MCF 10A (cell line): ENCODE measurements at places on chromosomes 5 and 9. TPM values are rescaled to one million over a fixed set of nuclear protein-coding genes. Genes with fewer than 3 reads are reported as not detected.

- H3K4me1 ChIP-seq: peaks cover 33% of the 10 kb centered on the region
- DNase-seq: no peak
- H3K4me3 ChIP-seq: no peak overlapping the region
- peaks cover 14% of the 10 kb centered on the region for H3K36me3 ChIP-seq
Measured at GRCh38 chr5:107654827-107655226, 15.9 kb downstream of the EFNA5 start.

GRCh38 chr5:180208435-180209081, 453 bp downstream of the RASGEF1C start:
- no peak for DNase-seq
- peaks cover 12% of the 10 kb centered on the region for H3K27me3 ChIP-seq
- no peak overlapping the region for H3K27ac ChIP-seq
- H3K4me1 ChIP-seq: peaks cover 12% of the 10 kb centered on the region
- H3K4me3 ChIP-seq: peak overlapping the region; percentile 65

DNA sequence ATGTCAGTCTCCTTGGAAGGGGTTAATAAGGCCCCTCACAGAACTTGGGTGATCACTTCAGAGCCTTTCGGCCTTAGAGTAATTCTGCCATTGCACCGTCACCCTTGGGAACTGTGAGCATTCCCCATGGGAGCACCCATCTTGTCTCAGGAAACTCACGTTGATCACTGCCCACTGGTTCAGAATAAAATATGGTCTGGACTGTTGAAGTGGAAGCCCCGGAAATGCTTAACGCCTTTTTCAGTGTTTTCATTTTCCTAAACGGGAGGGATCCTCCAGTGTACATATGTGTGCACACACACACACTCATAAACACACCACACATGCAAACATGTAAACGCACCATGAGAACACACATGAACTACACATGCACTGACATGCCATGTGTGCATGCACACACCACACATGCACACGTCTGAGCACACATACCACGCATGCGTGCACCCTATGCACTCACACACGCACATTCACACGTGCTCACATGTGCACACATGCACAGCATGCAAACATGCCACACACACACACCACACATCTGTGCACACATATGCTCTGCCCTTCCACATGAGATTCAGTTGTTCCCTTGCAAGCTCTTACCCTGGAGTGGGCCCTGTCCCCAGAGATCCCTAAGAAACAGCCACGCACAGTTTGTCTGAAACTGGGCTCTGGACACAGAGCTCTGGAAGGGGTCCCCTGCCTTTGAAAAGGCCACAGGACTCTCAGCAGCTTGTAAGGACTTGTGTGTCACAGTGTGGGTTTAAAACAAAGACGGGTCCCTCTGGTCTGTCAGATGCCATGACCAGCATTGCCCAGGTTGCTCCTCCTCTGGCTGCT, 17.0 kb downstream of the MRPL36 start:
- no peak overlapping the region for H3K27ac ChIP-seq
- no peaks in the 10 kb centered on the region for H3K4me1 ChIP-seq
- DNase-seq: no peak
- no peaks in the 10 kb centered on the region for H3K27me3 ChIP-seq
- no peak overlapping the region for H3K4me3 ChIP-seq

DNA sequence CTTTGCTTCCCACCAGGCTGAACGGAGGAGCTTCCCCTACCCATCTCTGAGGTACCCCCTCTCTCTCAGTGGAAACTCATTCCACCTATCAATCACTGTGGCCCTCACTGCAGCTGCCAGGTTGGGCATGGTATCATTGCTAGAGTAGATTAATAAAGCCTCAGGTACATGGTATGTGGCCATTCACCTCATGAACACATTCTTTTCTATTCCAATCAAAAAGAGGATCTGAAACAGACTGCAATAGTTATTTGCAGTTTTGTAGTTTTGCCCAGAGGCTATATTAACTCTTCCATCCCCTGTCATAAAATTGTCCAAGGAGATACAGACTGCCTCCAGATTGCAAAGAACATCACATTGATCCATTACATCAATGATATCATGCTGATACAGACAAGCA, 85.8 kb upstream of the MVB12B start:
- no peaks in the 10 kb centered on the region for H3K4me1 ChIP-seq
- peaks cover 8% of the 10 kb centered on the region for H3K36me3 ChIP-seq
- no peak overlapping the region for H3K27ac ChIP-seq
- H3K4me3 ChIP-seq: no peak overlapping the region

- no peaks in the 10 kb centered on the region for H3K27me3 ChIP-seq
- peaks cover 53% of the 10 kb centered on the region for H3K4me1 ChIP-seq
- H3K36me3 ChIP-seq: peaks cover 6% of the 10 kb centered on the region
Measured at GRCh38 chr5:146041180-146041789, 64.1 kb downstream of the PLAC8L1 start.

GRCh38 chr5:10293907-10294662, 13.6 kb downstream of the CMBL start:
- peaks cover 17% of the 10 kb centered on the region for H3K4me1 ChIP-seq
- peak overlapping the region; percentile 10 for H3K27ac ChIP-seq
- no peaks in the 10 kb centered on the region for H3K27me3 ChIP-seq
- peaks cover 48% of the 10 kb centered on the region for H3K36me3 ChIP-seq

- H3K4me1 ChIP-seq: peaks cover 8% of the 10 kb centered on the region
- no peak overlapping the region for H3K4me3 ChIP-seq
- DNase-seq: peak; percentile 32
- H3K27ac ChIP-seq: no peak overlapping the region
- no peaks in the 10 kb centered on the region for H3K36me3 ChIP-seq
- H3K27me3 ChIP-seq: no peaks in the 10 kb centered on the region
Measured at GRCh38 chr9:121906074-121906870, 186.8 kb downstream of the TTLL11 start.

- H3K27ac ChIP-seq: no peak overlapping the region
- no peaks in the 10 kb centered on the region for H3K27me3 ChIP-seq
- no peaks in the 10 kb centered on the region for H3K36me3 ChIP-seq
- H3K4me1 ChIP-seq: peaks cover 7% of the 10 kb centered on the region
- DNase-seq: no peak
Measured at GRCh38 chr9:28921857-28922500, 1348.7 kb upstream of the C9orf72 start.

- H3K4me3 ChIP-seq: no peak overlapping the region
- H3K27ac ChIP-seq: no peak overlapping the region
- peaks cover 8% of the 10 kb centered on the region for H3K4me1 ChIP-seq
- DNase-seq: no peak
Measured at GRCh38 chr9:89449261-89449671, 48.6 kb downstream of the SEMA4D start.

DNA sequence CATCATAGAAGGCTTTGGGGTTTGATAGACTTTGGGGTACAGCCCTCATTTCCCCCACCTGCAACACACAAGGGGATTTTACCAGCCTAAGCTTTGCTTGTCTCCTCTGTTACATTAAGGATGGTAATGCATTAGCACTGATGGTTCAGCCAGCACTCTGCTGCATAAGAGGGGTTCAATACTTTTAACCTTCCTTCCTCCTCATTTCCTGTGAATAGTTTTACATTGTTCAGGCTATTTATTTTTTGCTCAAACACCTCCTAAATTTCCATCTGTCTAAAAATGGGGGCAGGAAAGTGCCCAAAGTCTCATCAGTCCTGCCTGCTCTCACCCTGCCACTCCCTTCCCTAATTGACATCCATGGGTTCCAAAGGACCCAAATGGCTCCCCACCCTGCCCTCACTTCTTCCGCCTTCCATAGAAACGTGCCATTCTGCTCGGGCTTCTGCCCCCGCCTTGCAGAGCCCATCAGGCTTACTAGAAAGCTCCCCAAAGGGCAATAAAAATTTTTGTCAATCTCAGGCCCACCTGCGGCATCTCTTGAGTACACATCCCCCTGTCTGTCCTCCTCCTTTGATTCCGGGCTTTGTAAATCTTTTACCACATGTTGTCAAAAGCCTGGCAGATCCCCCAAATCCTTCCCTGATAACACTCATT, 239.5 kb upstream of the SLC24A2 start:
- no peak for DNase-seq
- peaks cover 5% of the 10 kb centered on the region for H3K36me3 ChIP-seq
- H3K4me3 ChIP-seq: no peak overlapping the region
- H3K27ac ChIP-seq: no peak overlapping the region
- no peaks in the 10 kb centered on the region for H3K27me3 ChIP-seq

- no peaks in the 10 kb centered on the region for H3K4me1 ChIP-seq
- H3K4me3 ChIP-seq: no peak overlapping the region
- no peaks in the 10 kb centered on the region for H3K27me3 ChIP-seq
Measured at GRCh38 chr9:124454791-124455443, 4.7 kb downstream of the ADGRD2 start.

GRCh38 chr5:87136096-87136495, 131.6 kb upstream of the RASA1 start:
- no peak for DNase-seq
- no peak overlapping the region for H3K4me3 ChIP-seq
- no peaks in the 10 kb centered on the region for H3K36me3 ChIP-seq
- H3K27ac ChIP-seq: no peak overlapping the region

GRCh38 chr5:111699324-111699723, 57.7 kb downstream of the NREP start:
- H3K4me3 ChIP-seq: no peak overlapping the region
- no peaks in the 10 kb centered on the region for H3K36me3 ChIP-seq
- H3K27ac ChIP-seq: peak overlapping the region; percentile 74
- no peaks in the 10 kb centered on the region for H3K27me3 ChIP-seq
- peaks cover 47% of the 10 kb centered on the region for H3K4me1 ChIP-seq
- DNase-seq: peak; percentile 58

DNA sequence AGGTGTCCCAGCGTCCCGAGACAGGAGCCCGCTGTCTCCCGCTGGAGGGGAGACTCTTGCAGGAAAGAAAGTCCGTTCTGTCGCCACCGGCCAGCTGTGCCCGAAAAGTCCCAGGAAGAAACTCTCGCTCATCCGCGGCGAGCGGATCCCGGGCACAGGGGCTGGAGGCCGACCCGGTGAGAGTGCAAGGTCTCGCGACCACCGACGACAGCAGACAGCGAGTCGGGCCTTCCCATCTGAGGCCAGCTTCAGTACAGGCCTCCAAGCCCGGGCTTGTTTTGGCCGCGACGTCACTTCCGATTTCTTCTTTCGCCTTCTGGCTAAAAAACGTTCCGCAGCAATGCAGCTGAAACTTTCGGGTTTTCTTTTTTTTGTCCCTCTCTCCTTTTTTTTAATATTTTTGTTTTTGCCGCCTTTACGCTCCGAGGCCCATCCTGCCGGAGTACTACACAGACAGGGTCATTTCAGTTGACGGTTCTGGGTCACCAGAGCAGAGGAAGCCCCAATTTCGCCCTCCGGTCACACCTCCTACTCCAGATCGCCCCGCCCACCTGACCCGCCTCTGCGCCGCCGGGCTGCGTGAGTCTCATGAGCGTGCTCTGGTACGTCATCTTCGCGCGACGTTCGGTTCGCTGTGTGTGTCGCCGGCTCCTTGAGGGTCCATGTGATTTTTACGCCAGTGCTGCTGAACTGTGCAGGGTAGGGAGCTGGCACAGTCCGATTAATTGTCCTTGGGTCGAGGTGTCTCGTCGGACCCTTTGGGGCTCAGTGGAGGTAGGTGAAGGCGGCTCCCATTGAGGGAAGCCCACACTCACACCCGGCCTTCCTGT, at the start of the genes ANKRA2 and UTP15:
Gene ANKRA2, minus strand, starts transcription at position 501 of the 830 bp plus-strand sequence. CDS start 2,758 bp downstream, outside the sequence.
Gene UTP15, plus strand, starts transcription at position 605 of the 830 bp plus-strand sequence. CDS start 1,602 bp downstream, outside the sequence.
- peak; percentile 99 for DNase-seq
- peak within 1 kb of the TSS; percentile 84 for H3K4me3 ChIP-seq
- peaks cover 37% of the 10 kb centered on the region for H3K36me3 ChIP-seq
- H3K27ac ChIP-seq: peak within 1 kb of the TSS; percentile 94
- H3K27me3 ChIP-seq: no peaks in the 10 kb centered on the region

DNA sequence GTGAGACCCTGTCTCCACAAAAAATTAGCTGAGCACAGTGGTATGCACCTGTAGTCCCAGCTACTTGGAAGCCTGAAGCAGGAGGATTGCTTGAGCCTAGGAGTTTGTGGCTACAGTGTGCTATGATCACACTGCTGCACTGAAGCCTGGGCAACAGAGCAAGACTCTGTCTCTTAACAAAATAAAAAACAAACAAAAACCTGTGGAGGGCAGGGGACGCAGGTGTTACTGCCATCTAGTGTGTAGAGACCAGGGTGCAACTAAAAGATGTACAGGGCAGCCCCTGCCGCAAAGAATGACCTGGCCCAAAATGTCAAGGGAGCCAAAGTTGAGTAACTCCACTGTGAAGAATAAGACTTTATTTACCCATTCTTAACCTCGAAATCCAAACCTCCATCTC, 27.1 kb downstream of the ASPN start:
- peak; percentile 30 for DNase-seq
- no peaks in the 10 kb centered on the region for H3K27me3 ChIP-seq
- no peak overlapping the region for H3K27ac ChIP-seq
- no peaks in the 10 kb centered on the region for H3K36me3 ChIP-seq
- H3K4me3 ChIP-seq: no peak overlapping the region

- peaks cover 47% of the 10 kb centered on the region for H3K36me3 ChIP-seq
- no peaks in the 10 kb centered on the region for H3K4me1 ChIP-seq
- no peak overlapping the region for H3K27ac ChIP-seq
- DNase-seq: no peak
- H3K27me3 ChIP-seq: no peaks in the 10 kb centered on the region
- no peak overlapping the region for H3K4me3 ChIP-seq
Measured at GRCh38 chr9:133106511-133107244, 14.4 kb downstream of the RALGDS start.

DNA sequence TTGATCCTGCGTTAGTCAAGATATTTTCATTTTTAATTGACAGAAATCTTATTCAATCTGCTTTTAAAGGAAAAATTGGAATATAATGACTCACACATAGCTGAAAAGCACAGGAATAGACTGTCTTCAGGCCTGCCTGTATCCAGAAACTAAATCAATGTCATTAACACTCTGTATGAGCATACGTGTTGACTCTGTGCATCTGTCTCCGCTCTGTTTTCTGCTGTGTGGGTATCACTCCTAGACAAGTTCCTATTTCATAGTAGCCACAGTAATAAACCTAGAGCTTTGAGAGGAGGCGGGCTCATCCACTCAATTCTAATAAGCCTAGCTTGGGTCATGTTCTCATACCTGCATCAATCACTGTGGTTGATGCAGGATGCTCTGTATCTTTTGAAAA, 267.6 kb downstream of the KCTD16 start:
- no peaks in the 10 kb centered on the region for H3K36me3 ChIP-seq
- no peak overlapping the region for H3K4me3 ChIP-seq
- no peaks in the 10 kb centered on the region for H3K27me3 ChIP-seq
- no peak for DNase-seq

- peaks cover 6% of the 10 kb centered on the region for H3K4me1 ChIP-seq
- no peak overlapping the region for H3K27ac ChIP-seq
- peak overlapping the region; percentile 6 for H3K4me3 ChIP-seq
- H3K36me3 ChIP-seq: no peaks in the 10 kb centered on the region
- DNase-seq: peak; percentile 69
Measured at GRCh38 chr5:121199216-121199999, 652.3 kb upstream of the FTMT start.

- H3K27me3 ChIP-seq: no peaks in the 10 kb centered on the region
- H3K4me1 ChIP-seq: peaks cover 33% of the 10 kb centered on the region
- peaks cover 6% of the 10 kb centered on the region for H3K36me3 ChIP-seq
- H3K27ac ChIP-seq: no peak overlapping the region
- no peak for DNase-seq
- H3K4me3 ChIP-seq: no peak overlapping the region
Measured at GRCh38 chr9:132005899-132006298, 73.8 kb downstream of the MED27 start.

The PLPP7 gene
- not detected in 2 replicates for total RNA-seq

The TNFSF8 gene
- total RNA-seq: not detected in 2 replicates

The EQTN gene
- not detected in 2 replicates for total RNA-seq

The EIF4E1B gene
- not detected in 2 replicates for total RNA-seq

The PCDHGA12 gene
- total RNA-seq: 0.79 and 0.91 TPM in 2 replicates

The PPP3R2 gene
- total RNA-seq: not detected in 2 replicates

The HAND1 gene
- total RNA-seq: not detected in 2 replicates

The ATP6V0E1 gene
- 171 and 243 TPM in 2 replicates for total RNA-seq

The OR1Q1 gene
- not detected in 2 replicates for total RNA-seq

The TNC gene
- 49.8 and 82.4 TPM in 2 replicates for total RNA-seq

The ZCCHC7 gene
- 34.0 and 41.7 TPM in 2 replicates for total RNA-seq

The GZMA gene
- not detected in 2 replicates for total RNA-seq

The TEX48 gene
- total RNA-seq: not detected in 2 replicates

The PCDHB9 gene
- 1.0 and 1.8 TPM in 2 replicates for total RNA-seq

The PCDHA1 gene
- total RNA-seq: 0.07 TPM in 1 of 2 replicates, not detected in the other
